ENCODE measurements at places on chromosomes 2 and 18.

DNA sequence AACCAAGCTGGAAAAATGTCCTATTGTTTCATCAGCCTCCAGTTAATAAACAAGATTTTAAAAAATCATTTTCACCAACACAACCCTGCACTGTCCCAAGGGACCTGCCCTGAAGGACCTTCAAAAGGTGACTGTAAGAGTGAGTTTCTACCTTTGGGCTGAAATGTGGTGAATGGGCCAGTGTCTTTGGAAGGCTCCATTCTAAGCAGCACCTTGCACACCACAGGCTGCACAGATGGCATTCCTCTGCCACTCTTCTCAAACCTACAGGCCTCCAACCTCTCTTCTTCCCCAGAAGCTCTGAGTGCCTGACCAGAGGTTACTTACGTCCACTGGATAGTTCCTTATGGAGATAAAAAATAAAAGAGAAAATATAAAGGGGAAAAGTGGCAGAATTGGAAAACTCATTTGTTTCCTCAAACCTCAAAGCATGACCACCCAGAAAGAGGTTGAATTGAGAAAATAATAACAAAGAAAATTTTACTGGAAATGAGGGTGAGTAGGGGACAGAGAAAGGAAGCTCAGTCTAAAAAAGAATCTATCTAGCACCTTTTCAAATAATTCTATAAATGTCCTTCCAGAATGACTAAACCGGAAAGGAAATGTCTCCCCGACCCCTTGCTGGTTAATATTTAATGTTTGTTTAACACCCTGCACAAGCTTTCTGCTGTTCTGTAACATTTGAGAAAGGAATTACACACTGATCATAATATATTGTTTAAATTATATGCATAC is 175.7 kb downstream of the METTL4 start:
- DNase-seq: no peak

GRCh38 chr18:51279367-51279984 is 82.0 kb upstream of the MEX3C start:
- no peak for DNase-seq

GRCh38 chr2:60380411-60380810 is 173.0 kb downstream of the BCL11A start:
- DNase-seq: no peak

DNA sequence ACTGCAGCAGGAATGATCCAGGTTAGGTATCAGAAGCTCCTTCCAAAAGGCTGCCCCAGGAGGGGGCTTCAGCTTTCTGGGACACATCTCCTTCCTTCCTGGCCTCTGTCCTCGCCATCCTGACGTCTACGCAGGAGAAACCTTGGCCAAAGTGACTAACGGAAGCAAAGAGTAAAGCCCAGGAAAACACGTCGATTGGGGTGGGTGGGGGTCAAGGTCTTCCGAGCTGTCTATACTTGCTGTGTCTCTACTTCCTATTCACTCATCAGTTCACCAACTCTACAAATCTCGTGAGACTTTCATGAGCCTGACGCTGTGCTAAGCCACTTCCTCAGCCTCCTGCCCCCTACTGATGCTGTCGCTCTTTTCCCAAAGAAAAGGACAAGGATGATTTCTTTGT is 212.6 kb downstream of the TNS1 start:
- no peak for DNase-seq

DNA sequence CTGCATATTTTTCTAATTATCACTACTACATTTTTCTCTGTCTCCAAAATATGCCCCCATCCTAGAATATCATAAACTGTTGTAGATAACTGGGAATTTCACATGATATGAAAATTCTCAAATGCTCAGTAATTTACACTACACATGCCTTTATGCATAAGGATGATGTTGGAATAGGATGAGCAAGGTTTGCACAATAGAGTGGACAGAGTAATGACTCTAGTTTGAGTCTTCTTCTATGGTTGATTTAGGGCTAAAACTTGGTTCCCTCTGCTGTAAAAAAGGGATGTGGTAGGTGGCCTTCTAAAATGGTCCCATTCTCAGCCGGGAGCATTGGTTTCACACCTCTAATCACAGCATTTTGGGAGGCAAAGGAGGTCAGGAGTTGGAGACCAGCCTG is 129.9 kb downstream of the BCL11A start:
- DNase-seq: no peak

- DNase-seq: no peak
These were observed 327.9 kb downstream of the LPIN1 start for GRCh38 chr2:12074126-12074844.

DNA sequence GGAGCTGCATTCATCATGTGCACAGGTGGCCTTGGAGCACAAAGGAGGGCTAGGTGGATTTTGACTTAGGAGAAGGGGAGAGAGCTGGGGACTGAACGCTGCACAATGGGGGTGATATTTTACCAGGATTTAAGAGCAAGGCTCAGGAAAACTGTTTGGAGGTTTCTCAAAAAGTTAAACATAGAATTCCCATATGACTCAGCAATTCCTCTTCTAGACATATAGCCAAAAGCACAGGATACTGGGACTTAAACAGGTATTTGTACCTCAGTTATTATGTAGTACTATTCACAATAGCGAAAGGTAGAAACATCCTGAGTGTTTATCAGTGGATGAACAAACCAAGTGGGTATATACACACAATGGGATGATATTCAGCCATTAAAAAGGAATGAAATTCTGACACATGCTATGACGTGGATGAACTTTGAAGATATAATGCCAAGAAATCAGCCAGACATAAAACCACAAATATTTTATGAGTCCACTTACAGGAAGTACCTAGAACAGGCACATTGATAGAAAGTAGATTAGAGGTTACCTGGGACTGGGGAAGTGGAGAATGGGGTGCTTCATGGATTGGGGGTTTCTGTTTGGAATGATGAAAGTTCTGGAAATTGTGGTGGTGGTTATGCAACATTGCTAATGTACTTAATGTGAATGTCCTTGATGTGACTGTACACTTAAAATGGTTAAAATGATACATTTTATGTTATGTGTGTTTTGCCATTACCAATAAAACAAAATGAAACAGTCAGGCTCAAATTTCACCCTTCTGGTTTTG is 216.9 kb downstream of the HAUS1 start:
- DNase-seq: no peak

DNA sequence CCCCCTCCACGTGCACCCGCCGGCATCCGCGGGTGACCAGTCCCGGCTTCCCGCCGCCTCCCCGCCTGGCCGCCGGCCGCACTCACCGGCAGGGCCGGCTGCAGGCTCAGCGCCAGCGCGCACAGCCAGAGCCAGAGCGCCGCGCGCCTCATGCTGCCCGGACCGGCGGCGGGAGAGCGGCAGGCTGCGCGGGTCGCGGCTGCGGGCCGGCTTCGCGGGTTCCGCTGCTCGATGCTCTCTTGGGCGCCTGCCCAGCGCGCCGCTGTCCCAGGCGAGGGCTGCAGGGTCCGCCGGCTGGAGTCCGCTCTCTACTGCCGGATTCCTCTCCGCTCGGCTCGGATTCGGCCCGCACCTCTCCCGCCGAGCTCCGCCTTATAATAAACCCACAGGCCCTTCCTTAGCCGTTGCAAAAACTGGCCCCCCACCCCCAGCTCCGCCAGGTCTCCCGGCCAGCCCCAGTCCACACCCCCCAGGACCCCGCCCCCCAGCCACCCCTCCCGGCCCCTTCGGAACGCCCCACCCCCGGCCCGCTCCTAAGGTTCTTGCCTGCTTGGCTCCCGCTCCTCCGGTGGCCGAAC is at the start of gene SDC1:
Gene SDC1 (minus strand): TSS at position 415 of the 578 bp plus-strand sequence. CDS start 263 bp downstream, at position 152.
- DNase-seq: no peak

DNA sequence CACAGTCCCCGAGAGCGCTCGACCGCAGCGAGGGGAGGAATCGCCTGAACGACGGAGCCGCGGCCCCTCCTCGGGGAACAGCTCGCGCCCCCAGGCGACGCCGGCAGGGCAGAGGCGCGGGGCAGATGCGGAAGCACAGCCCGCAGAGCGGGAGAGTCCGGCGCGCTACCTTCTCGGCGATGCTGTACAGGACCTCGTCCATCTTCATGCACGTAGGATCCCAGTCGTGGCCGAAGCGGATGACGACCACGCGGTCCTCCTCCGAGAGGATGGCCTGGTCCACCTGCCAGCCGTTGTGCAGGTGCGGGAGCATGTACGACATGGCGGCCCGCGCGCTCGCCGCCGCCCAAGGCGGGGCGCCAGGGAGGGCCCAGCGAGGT is 302 bp downstream of the TXNL4A start:
- DNase-seq: peak; percentile 60

GRCh38 chr18:34740724-34741123 is 30.6 kb downstream of the DTNA start:
- no peak for DNase-seq

- no peak for DNase-seq
These were observed 163.2 kb upstream of the KLF7 start for GRCh38 chr2:207328944-207329386.
